Mesothelial cell of epicardium (in vitro differentiated cells): ENCODE measurements at places on chromosomes 4 and X.

- no peaks in the 10 kb centered on the region for H3K27me3 ChIP-seq
- H3K4me3 ChIP-seq: peak overlapping the region; percentile 91
- H3K4me1 ChIP-seq: peaks cover 32% of the 10 kb centered on the region
- peaks cover 4% of the 10 kb centered on the region for H3K36me3 ChIP-seq
- no peak for DNase-seq
These were observed 1.7 kb downstream of the TET2 start for GRCh38 chr4:105148356-105148755.

DNA sequence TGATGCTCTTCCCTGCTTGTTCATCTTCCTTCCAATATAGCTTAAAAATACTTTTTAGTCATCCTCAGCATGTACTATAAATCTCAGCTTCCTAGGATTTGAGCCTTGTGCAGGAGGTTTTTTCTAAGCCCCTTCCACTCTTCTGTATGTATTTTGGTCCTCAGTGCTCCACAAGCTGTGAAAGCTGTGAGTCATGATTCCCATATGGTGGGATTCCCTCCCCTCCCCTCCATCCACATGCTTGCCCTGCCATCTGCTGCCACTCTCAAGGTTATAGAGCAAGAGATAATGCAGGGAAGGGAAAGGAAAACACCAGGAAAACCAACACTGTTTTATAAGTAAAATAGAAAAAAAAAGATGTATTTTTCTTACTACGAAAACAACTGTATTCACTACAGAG is 58.5 kb upstream of the AP1S2 start:
- no peak overlapping the region for H3K4me3 ChIP-seq
- DNase-seq: no peak
- no peaks in the 10 kb centered on the region for H3K36me3 ChIP-seq
- no peaks in the 10 kb centered on the region for H3K27me3 ChIP-seq

DNA sequence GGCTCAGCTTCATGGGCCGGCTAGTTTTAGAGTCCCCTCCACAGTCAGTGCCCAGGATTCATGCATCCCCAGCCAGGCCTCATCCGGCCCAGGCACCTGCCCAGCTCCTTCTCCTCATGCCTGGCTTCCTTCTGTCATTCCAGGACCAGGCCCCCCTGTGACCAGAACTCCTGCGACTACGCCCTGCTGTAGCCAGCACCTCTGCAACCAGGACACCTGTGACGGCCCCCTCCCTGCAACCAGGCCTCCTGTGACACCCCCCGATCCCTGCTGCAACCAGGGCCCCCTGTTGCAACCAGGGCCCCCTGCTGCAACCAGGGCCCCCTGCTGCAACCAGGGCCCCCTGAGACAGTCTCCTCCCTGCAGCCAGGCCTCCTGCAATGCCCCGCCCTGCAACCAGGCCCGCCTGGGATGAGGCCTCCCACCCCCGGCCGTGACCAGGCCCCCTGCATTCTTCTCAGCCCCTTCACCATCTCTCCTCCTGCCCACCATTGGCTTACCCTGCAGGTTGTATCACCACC is 46.8 kb downstream of the HTRA3 start:
- H3K4me1 ChIP-seq: peaks cover 42% of the 10 kb centered on the region
- peaks cover 3% of the 10 kb centered on the region for H3K36me3 ChIP-seq
- no peak overlapping the region for H3K4me3 ChIP-seq
- H3K27ac ChIP-seq: peak overlapping the region; percentile 92
- H3K27me3 ChIP-seq: no peaks in the 10 kb centered on the region

DNA sequence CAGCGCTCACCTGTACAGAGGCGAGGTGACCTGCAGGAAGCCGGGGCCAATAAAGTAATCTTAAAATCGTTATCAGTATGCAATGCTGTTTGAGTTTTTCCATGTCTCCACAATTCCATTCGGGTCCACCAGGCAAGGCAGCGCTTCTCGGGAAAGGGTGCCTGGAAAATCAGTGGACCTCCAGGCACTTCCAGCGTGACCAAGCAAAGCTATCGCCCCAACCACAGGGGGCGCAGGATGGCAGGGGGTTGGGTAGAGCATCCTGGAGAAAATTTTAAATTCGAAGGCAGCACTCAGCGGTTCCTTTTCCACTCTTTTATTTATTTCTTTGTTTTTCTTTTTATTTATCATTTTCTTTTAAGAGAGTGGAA is 5.4 kb upstream of the SOX3 start:
- H3K27me3 ChIP-seq: peaks cover 92% of the 10 kb centered on the region
- H3K4me1 ChIP-seq: peaks cover 34% of the 10 kb centered on the region
- no peaks in the 10 kb centered on the region for H3K36me3 ChIP-seq
- H3K27ac ChIP-seq: no peak overlapping the region
- no peak for DNase-seq

DNA sequence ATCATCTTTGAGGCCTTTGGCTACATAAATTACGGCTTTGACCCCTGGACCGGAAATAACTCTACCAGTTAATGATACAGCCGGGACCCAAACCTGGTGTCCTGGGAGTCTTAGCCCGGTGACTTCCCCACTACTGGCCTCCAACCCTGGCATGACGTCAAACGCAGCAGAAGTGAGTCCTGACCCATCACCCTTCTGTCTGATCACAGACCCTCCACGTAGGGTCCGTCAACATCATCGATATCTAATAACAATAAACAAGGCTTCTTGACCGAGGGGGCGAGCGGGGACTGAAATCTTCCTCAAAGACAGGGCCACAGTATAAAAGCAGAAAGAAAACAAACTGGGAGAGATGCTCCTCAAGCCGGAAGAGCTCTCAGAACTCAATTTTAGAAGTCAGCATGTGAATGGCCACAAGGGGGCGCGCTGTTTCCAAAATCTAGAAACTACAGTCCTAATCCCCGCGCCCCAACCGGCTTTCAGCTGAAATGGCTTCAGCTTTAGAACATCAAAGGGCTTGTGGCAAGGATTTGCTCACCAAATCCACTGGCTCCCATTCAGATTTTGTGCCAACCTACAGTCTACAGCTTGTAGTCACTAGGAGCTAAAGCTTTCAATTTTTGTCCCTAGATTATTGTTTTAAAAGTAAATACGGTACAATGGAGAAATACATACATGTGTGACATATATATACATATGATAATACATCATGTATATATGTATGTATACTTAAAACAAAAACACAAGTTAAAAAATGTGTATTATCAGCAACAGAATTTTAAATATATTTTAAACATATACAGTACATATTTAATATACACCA is 46.4 kb upstream of the ENPP6 start:
- H3K36me3 ChIP-seq: no peaks in the 10 kb centered on the region
- DNase-seq: peak; percentile 81
- H3K4me1 ChIP-seq: peaks cover 3% of the 10 kb centered on the region
- peaks cover 5% of the 10 kb centered on the region for H3K27me3 ChIP-seq
- H3K27ac ChIP-seq: no peak overlapping the region
- H3K4me3 ChIP-seq: no peak overlapping the region

DNA sequence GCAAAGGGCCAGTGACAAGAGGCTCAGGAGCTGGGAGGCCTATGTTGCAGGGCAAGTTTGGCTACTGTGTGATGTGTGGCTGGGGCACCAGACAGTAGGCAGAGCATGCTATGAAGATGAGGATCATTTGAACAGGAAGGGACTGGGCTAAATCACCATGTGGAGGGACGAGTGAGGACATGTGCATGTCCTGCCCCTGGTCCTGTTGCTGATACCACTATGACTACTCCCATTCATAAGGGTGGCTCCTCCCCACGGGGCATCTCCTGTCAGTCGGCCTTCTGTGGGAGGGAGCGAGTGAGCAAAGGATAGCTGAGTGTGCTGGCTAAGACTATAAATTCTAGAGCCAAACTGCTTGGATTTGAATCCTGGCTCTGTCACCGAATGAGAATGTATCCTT is 139.2 kb downstream of the TMEM164 start:
- H3K27ac ChIP-seq: no peak overlapping the region
- H3K36me3 ChIP-seq: no peaks in the 10 kb centered on the region
- no peaks in the 10 kb centered on the region for H3K27me3 ChIP-seq
- DNase-seq: no peak
- no peaks in the 10 kb centered on the region for H3K4me1 ChIP-seq
- H3K4me3 ChIP-seq: no peak overlapping the region

DNA sequence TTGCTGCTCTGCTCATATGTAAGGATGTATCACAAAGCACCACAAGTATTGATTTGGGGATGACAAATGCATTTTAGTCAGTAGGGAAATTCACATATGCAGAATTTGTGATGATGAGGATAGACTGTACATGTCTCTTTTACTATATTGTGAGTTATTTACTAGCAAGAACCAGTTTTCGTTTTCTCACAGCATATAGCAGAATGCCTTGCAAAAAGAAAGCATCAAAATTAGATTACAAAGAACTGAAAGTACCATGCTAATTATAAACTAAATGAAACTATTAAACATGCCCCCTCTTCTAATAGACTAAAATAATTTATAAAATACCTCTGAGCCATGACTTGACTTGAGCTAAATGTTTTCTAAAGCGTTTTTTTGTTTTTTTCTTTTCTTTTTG is 20.1 kb downstream of the TNIP3 start:
- no peak overlapping the region for H3K4me3 ChIP-seq
- no peak overlapping the region for H3K27ac ChIP-seq
- no peak for DNase-seq
- peaks cover 30% of the 10 kb centered on the region for H3K4me1 ChIP-seq
- no peaks in the 10 kb centered on the region for H3K27me3 ChIP-seq
- H3K36me3 ChIP-seq: no peaks in the 10 kb centered on the region

DNA sequence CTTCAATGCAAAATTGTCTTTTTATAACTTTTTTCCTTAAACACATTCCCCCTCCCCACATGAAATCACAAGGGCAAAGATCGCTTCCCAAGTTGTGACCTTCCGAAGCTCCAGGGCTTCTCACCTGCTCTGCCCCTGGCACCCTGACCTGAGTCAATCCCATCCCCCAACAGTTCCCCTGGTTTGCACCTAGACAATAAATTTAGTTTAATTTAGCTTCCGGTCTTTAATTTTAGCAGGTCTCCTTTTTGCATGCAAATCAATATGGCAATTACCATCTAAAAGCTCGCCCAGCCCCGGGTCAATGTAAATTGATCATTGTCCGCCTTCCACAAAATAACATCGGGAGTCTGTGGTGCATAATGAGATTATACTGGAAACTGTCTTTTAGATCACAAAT is 6.8 kb downstream of the BCOR start:
- no peaks in the 10 kb centered on the region for H3K36me3 ChIP-seq
- DNase-seq: no peak
- no peak overlapping the region for H3K27ac ChIP-seq
- peaks cover 68% of the 10 kb centered on the region for H3K4me1 ChIP-seq
- H3K27me3 ChIP-seq: no peaks in the 10 kb centered on the region

DNA sequence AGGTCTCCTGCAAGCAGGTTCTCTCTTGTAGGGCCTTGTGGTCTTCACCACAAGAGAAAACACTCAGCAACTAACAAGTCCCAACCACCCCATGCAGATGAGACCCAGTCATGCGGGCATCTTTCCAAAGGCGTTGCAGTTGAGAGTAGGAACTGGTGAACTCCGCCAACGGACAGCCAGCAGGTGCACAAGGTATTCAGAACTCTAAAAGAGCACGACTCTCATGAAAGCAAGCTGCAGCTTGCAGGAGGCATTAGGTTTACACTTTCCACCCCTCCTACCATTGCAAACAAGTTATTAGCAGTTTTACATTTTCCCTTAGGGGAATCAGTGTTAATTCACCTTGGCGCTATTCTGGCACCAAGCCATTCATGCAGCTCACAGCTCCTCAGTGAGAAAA is 173.4 kb upstream of the KIT start:
- no peak overlapping the region for H3K4me3 ChIP-seq
- H3K27ac ChIP-seq: no peak overlapping the region
- peaks cover 4% of the 10 kb centered on the region for H3K27me3 ChIP-seq
- no peak for DNase-seq
- H3K36me3 ChIP-seq: no peaks in the 10 kb centered on the region
- H3K4me1 ChIP-seq: no peaks in the 10 kb centered on the region

DNA sequence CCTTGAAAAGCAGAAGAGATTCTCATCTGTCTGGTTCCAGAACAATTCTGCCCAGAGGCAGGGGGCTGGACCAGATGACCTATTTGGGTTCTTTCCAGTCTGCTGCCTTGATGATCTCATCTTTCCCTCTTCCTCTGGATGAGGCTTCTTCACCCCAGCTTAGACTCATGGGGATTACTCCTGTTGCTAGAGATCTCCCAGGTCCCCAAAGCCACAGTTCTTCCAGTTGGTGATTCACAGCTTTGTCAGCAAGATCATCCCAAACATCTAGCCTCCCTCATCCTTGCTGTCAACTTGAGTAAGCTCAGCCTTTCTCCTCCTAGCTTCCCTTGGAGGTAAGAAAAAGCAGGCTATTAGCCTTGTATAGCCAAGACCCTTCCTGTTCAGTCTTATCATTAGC is 64.2 kb upstream of the PJA1 start:
- H3K36me3 ChIP-seq: no peaks in the 10 kb centered on the region
- peaks cover 2% of the 10 kb centered on the region for H3K27me3 ChIP-seq
- no peaks in the 10 kb centered on the region for H3K4me1 ChIP-seq
- no peak overlapping the region for H3K4me3 ChIP-seq
- no peak overlapping the region for H3K27ac ChIP-seq

- no peaks in the 10 kb centered on the region for H3K27me3 ChIP-seq
- no peak for DNase-seq
- no peaks in the 10 kb centered on the region for H3K36me3 ChIP-seq
- H3K27ac ChIP-seq: peak overlapping the region; percentile 55
- no peak overlapping the region for H3K4me3 ChIP-seq
- peaks cover 10% of the 10 kb centered on the region for H3K4me1 ChIP-seq
These were observed 327.1 kb downstream of the PAPSS1 start for GRCh38 chr4:107392951-107393350.

GRCh38 chrX:151920101-151920500 is 7.4 kb downstream of the MAGEA4 start:
- no peak overlapping the region for H3K27ac ChIP-seq
- DNase-seq: no peak
- H3K36me3 ChIP-seq: no peaks in the 10 kb centered on the region
- no peaks in the 10 kb centered on the region for H3K27me3 ChIP-seq
- H3K4me1 ChIP-seq: no peaks in the 10 kb centered on the region

DNA sequence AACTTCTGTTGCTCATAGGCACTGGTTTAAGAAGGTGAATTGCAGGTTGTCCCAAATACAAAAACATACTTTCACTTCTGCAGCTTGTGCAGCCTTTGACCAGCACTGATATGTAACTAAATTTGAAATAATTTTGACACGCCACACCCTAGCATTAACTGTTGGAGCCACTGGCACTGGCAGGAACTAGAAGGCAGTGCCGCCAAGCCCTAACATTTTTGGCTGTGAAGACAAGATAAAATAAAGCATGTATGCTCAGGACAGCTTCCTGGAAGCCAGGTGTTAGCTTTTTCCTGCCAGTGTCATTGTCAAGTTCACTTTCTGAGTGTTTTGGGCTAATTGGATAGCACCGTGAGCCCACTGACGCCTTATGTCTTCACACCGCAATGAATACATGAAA is 65.3 kb upstream of the FBXW7 start:
- no peaks in the 10 kb centered on the region for H3K36me3 ChIP-seq
- no peaks in the 10 kb centered on the region for H3K27me3 ChIP-seq
- H3K4me3 ChIP-seq: no peak overlapping the region
- H3K4me1 ChIP-seq: peaks cover 5% of the 10 kb centered on the region
- DNase-seq: no peak

GRCh38 chr4:176448761-176449160 is 129.0 kb downstream of the SPCS3 start:
- DNase-seq: no peak
- peaks cover 4% of the 10 kb centered on the region for H3K4me1 ChIP-seq
- H3K27ac ChIP-seq: no peak overlapping the region
- H3K36me3 ChIP-seq: no peaks in the 10 kb centered on the region
- H3K4me3 ChIP-seq: no peak overlapping the region

GRCh38 chrX:14027036-14027435 is 2.7 kb downstream of the GEMIN8 start:
- no peak overlapping the region for H3K27ac ChIP-seq
- peaks cover 3% of the 10 kb centered on the region for H3K36me3 ChIP-seq
- H3K4me3 ChIP-seq: no peak overlapping the region
- H3K27me3 ChIP-seq: no peaks in the 10 kb centered on the region
